ENCODE measurements at places on chromosomes 5 and 9.
A peak's percentile ranks its signal among the peaks of the same experiment; 100 is the strongest.

DNA sequence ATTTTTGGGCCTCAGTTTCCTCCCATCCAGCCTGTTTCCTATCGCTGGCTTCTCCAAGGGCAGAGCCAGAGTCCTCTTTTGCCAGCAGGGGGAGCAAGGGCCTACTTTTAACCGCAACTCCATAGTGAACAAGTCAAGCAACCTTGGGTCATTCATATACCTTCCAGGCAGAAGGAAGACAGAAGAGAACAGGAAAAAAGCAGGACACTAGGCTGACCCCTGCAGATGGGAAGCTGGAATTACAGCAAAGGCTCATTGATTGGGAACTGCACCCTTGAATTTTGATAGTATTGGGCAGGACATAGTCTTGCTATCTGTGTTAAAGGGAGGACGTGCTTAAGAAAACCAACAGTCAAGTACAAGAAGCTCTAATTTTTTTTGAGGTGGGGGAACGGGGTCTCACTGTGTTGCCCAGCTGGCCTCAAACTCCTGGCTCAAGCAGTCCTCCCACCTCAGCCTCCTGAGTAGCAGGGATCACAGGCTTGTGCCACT, 30.1 kb downstream of the QRFP start:
- DNase-seq, result peak; percentile 26

GRCh38 chr5:18563853-18564252, 929.6 kb downstream of the TAF11L14 start:
- DNase-seq, result no peak

DNA sequence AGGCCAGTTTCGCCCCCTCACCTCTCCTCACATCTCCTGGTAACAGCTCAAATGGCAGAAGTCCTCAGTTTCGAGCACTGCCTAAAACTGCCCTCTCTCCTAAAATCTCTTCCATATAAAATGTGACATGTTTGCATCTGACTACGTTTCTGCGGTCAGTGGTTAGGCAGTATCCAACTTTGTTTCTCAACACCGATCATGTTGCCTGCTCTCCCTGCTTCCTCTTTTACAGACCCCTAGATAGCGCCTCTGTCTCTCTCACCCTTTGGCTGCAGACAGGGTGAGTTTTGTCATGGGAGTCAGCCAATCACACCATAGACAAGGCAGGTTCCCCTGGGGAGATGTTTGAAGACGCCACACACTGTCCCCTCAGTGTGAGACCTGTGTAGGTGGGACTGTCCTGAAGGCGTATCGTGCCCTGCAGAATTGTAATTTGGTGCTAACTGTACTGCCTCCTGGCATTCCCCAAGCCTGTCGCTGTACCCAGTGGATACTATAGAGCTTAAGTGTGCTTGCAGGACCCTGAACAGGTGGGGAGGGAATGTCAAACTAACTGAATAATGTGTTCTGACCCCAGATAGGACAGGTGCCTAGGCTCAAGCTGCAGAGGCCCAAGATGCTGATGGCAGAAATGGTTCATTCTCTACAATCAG, 1.1 kb downstream of the HEXB start:
- DNase-seq, result no peak

DNA sequence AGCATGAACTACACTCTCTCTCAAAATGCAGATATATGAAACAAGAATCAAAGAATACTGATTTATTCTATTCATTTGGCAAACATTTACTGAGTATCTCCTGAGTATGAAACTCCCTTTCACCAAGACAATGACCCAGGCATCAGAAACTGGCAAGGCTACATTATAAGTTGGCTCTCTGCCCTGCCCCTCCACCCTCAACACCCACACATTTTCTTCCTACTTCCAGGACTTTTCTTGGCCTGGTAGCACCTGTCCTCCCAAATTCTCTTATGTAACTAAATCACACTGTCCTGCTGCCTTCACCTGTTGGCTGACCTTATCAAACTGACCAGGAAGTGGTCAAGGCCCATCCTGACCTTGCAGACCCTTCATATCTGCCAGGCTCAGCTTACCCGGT, 3.5 kb downstream of the RASEF start:
- no peak for DNase-seq

- DNase-seq, result no peak
These were observed 2.7 kb downstream of the VCAN start for GRCh38 chr5:83474161-83474796.

- DNase-seq, result no peak
These were observed 16.1 kb upstream of the FGFR4 start for GRCh38 chr5:177070536-177071191.

DNA sequence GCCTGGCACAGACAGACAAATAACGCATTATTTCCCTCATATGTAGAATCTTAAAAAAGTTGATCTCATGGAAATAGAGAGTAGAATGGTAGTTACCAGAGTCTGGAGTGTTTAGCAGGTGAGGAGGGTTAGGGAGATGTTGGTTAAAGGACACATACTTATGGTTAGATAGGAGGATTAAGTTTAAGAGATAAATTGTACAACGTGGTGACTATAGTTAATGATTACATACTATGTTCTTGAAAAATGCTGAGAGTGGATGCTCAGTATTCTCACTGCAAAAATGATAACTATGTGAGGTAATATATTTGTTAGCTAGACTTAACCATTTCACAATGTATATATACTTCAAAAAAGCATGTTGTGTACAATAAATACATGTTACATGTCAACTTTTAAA, 38.0 kb downstream of the CERT1 start:
- no peak for DNase-seq

DNA sequence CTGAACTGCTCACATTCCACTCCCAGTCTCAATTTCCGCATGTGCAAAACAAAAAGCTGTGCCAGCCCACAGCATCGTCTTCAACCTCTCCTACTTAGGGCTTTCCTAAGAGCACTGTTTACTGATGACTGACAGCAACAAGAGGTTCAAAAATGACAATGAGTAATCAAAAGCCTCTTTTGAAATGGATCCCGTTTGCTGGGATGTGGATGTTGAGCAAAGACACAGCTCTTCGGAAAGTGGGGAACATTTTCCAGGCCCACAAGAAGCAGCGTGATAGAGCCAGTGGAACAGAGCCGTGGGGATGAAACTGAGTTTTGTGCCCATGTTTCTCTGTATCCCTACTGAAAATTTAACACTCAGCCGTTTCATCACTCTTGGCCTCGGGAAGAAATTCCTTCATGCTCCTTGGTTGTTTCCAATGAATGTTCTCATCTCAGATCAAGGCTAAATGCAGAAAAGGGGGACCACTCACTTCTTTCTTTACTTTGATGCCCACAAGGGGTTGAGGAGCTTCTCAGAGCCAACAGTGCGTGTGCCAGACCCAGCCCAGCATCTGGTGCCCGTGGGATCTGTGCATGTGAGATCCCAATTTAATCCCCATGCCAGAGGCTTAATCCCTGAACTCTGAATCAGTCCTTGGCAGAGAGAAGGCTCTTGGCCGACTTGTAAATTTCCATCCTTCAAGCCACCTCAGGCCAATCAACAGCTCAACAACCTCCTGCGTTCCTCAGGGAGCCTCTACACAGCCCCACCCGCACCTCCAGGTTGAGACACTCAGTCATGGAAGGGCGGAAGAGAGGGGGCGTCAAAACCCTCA, 230.2 kb upstream of the DAPK1 start:
- DNase-seq, result no peak

DNA sequence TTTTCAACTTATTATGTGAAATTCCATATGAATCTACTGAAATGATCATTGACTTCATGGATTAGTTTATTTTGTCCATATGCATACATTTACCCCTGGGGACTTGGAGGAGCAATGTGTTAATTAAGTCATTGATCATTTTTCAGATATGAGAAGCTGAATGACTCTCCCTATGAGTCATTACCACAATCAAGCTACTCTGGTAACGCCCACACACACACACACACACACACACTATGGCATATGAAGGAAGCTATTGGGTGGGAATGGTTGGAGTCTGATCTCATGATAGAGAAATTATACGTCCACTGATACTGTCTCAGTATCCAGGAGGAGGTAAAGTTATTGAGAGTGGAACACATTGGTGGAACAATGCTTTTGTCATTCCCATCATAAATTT, 528.9 kb downstream of the AGTPBP1 start:
- no peak for DNase-seq

DNA sequence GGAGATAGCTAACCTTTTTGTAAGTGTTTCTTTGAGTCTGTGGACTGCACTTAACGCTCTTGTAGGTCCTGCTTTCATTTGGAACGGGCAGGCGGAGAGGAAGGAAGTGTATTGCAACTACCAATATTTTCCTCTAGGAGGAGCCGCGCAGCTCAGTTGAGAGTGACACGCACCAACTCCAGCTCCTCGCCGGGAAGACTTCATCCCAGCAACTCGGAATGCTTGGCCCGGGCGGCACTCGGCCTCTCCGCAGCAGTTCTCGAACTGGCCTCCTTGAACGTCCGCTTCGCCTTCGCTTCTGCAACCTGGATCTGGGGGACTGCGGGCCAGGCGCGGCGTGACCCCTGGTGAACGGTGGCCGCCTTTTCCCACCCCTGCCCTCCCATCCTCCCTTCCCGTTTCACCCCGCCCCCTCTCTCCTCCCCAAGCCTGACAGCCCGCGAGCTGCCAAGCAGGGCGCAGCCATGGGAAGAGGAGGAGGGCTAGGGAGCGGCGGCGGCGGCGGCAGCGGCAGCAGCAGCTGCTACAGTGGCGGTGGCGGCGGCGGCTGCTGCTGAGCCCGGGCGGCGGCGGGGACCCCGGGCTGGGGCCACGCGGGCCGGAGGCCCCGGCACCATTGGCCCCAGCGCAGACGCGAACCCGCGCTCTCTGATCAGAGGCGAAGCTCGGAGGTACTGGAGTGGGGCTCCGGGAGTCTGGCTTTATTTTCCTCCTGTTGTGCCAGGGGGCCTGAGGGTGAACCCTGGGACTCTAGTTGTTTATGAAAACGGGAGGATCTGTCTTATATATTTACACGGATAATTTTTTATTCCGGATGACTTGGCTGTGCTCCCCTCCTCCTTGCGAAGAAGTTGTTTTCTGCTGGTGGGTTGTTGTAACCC, at the start of gene GHR:
Gene GHR (plus strand): TSS at position 155 of the 881 bp plus-strand sequence. CDS start 142,436 bp downstream, outside the sequence.
- no peak for DNase-seq

- DNase-seq, result no peak
These were observed 37.8 kb downstream of the B4GALT1 start for GRCh38 chr9:33129251-33129885.
